ENCODE measurements at places on chromosomes 7 and 10.

GRCh38 chr7:134175334-134176036 lies 48.3 kb downstream of the LRGUK start:
- DNase-seq = no peak

DNA sequence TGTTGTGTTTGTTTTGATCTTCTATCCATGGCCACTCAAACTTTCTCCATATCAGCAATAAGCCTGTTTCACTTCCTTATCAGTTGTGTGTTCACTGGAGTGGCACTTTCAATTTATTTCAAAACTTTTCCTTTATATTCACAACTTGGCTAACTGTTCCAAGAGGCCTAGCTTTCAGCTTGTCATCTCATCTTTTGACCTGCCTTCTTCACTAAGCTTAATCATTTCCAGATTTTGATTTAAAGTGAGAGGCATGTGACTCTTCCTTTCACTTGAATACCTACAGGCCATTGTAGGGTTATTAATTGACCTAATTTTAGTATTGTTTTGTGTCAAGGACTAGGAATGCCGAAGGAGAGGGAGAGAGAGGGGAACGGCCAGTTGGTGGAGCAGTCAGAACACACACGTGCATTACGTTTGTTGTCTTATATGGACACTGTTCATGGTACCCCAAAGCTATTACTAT lies 5.5 kb upstream of the GNAT3 start:
- no peak for DNase-seq

GRCh38 chr10:1417574-1417973 lies 319.8 kb downstream of the ADARB2 start:
- DNase-seq = no peak

GRCh38 chr7:128206747-128207500 lies 34.2 kb upstream of the LEP start:
- no peak for DNase-seq
